ENCODE measurements at places on chromosomes 11 and 22.
A peak's percentile ranks its signal among the peaks of the same experiment; 100 is the strongest.

GRCh38 chr11:45273509-45273908 lies 12.6 kb downstream of the SYT13 start:
- DNase-seq = no peak
- no peaks in the 10 kb centered on the region for H3K4me1 ChIP-seq
- H3K27me3 ChIP-seq = peaks cover 31% of the 10 kb centered on the region
- H3K27ac ChIP-seq = no peak overlapping the region
- no peak overlapping the region for H3K4me3 ChIP-seq
- no peaks in the 10 kb centered on the region for H3K36me3 ChIP-seq

GRCh38 chr22:26912655-26913345 lies 255.4 kb downstream of the MIAT start:
- no peak overlapping the region for H3K27ac ChIP-seq
- DNase-seq = no peak
- peaks cover 11% of the 10 kb centered on the region for H3K27me3 ChIP-seq

GRCh38 chr22:27842669-27843431 lies 41.3 kb upstream of the MN1 start:
- H3K27ac ChIP-seq = peak overlapping the region; percentile 11
- no peak overlapping the region for H3K4me3 ChIP-seq
- no peak for DNase-seq
- H3K27me3 ChIP-seq = no peaks in the 10 kb centered on the region
- no peaks in the 10 kb centered on the region for H3K4me1 ChIP-seq
- H3K36me3 ChIP-seq = peaks cover 23% of the 10 kb centered on the region

GRCh38 chr22:38782402-38783094 lies 11.4 kb downstream of the DNAL4 start:
- no peaks in the 10 kb centered on the region for H3K4me1 ChIP-seq
- no peak overlapping the region for H3K4me3 ChIP-seq
- peaks cover 14% of the 10 kb centered on the region for H3K36me3 ChIP-seq
- H3K27ac ChIP-seq = no peak overlapping the region
- H3K27me3 ChIP-seq = no peaks in the 10 kb centered on the region
- DNase-seq = no peak

- DNase-seq = no peak
- H3K4me1 ChIP-seq = peaks cover 6% of the 10 kb centered on the region
- peaks cover 3% of the 10 kb centered on the region for H3K36me3 ChIP-seq
- H3K27me3 ChIP-seq = peaks cover 19% of the 10 kb centered on the region
Observed at GRCh38 chr11:2858995-2859698, 26.4 kb downstream of the CDKN1C start.

- H3K36me3 ChIP-seq = peaks cover 22% of the 10 kb centered on the region
- DNase-seq = no peak
- H3K4me1 ChIP-seq = peaks cover 16% of the 10 kb centered on the region
- H3K27me3 ChIP-seq = no peaks in the 10 kb centered on the region
Observed at GRCh38 chr11:65084598-65085375, 765 bp downstream of the ZFPL1 start.

GRCh38 chr11:47235163-47235562 lies 13.5 kb downstream of the ACP2 start:
- H3K4me1 ChIP-seq = no peaks in the 10 kb centered on the region
- H3K27ac ChIP-seq = peak overlapping the region; percentile 47
- peaks cover 17% of the 10 kb centered on the region for H3K36me3 ChIP-seq
- H3K27me3 ChIP-seq = no peaks in the 10 kb centered on the region
- H3K4me3 ChIP-seq = no peak overlapping the region
- no peak for DNase-seq

GRCh38 chr11:12871241-12871640 lies 137.9 kb upstream of the RASSF10 start:
- no peaks in the 10 kb centered on the region for H3K36me3 ChIP-seq
- H3K27ac ChIP-seq = no peak overlapping the region
- no peak for DNase-seq
- H3K27me3 ChIP-seq = peaks cover 4% of the 10 kb centered on the region

- no peak for DNase-seq
- no peaks in the 10 kb centered on the region for H3K36me3 ChIP-seq
- H3K27me3 ChIP-seq = peaks cover 4% of the 10 kb centered on the region
- no peaks in the 10 kb centered on the region for H3K4me1 ChIP-seq
Observed at GRCh38 chr11:69174841-69175240, 19.1 kb downstream of the SMIM38 start.

DNA sequence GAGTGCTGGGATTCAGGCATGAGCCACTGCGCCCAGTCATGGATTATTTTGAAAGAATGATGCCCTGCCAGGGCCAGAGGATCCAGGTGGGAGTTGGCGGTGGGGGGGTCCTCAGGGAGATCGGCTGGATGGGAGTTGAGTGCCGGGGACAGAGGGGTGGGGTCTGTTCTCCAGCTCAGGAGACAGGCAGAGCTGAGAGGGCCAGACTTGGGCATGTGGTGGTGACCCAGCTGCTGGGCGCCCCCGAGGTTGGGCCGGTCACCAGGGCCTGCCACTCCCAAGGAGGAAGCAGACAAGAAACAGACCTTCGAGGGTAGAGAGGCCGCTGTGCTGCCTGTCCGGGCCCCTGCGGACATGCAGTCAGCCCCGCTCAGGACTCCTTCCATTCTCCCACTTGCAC lies 11.8 kb upstream of the PRODH start:
- H3K4me1 ChIP-seq = no peaks in the 10 kb centered on the region
- DNase-seq = no peak
- peaks cover 9% of the 10 kb centered on the region for H3K27me3 ChIP-seq
- no peaks in the 10 kb centered on the region for H3K36me3 ChIP-seq
- H3K4me3 ChIP-seq = no peak overlapping the region

DNA sequence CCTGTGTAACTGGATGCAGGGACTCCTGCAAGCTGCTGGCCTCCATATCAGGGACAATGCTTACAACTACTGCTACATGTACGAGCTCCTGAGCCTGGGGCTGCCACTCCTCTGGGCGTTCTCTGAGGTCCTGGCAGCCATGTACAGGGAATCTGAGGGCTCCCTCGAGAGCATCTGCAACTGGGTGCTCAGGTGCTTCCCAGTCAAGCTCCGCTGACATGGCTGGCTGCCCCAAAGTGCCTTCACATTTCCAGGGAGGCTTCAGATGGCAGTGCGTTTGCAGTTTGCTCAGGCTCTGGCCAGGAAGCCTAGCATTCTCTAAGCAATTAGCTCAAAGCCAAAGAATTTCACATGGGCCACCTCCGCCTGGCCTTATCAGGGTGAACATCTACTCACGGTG lies 117.4 kb upstream of the PARVA start:
- H3K4me3 ChIP-seq = no peak overlapping the region
- no peak for DNase-seq
- no peaks in the 10 kb centered on the region for H3K36me3 ChIP-seq
- no peak overlapping the region for H3K27ac ChIP-seq
- peaks cover 3% of the 10 kb centered on the region for H3K27me3 ChIP-seq

GRCh38 chr11:105538588-105538987 lies 71.3 kb upstream of the GRIA4 start:
- H3K36me3 ChIP-seq = no peaks in the 10 kb centered on the region
- no peaks in the 10 kb centered on the region for H3K27me3 ChIP-seq

Measured in memory B cell (primary cell).